ENCODE measurements at places on chromosomes 7 and 10.

DNA sequence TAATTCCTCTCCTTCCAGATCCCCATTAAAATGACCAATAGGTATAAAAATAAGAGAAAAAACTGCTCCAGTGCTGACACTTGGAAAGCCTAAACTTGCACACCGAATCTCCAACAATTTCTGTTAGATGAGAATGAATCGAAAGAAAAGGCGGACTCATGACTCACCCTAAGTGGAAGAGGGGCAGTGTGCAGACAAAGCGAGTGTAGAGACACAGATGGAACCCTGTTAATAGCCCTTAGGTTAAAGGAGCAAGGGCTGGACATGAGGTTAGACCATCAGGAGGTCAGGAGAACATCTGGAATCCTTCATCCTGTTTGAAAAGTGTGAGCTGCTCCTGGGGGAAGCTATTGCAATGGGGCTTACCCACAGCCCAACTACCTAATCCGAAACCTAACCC lies 103.4 kb upstream of the GLI3 start:
- DNase-seq, result no peak

- peak; percentile 52 for DNase-seq
Measured at GRCh38 chr10:102646610-102647442, 2.5 kb downstream of the TRIM8 start.

GRCh38 chr10:23063973-23064812 lies 31.2 kb upstream of the MSRB2 start:
- no peak for DNase-seq

- no peak for DNase-seq
Measured at GRCh38 chr7:129452589-129453231, 18.5 kb downstream of the STRIP2 start.

DNA sequence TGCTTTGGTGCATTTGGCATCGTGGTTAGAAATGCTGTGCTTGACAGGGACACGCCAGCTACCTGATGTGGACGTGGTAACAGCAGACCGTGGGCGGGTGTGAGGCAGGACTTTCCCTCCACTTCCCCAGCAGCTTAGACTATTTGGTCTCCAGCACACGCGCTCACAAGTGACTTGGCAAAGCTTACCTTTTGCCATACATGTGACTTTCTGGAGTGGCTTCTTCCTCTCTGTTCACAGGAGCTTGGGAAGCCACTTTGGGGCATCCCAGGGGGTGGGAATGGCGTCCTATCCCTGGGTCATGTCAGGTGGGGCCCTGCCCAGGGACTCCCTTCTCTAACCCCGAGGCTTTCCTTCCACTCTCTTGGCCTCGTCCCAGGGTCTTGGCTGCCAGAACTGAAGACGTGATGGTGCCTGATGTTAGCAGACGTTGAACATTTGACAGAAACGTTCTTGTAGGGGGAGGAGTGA lies 228.7 kb upstream of the KLF6 start:
- peak; percentile 29 for DNase-seq

DNA sequence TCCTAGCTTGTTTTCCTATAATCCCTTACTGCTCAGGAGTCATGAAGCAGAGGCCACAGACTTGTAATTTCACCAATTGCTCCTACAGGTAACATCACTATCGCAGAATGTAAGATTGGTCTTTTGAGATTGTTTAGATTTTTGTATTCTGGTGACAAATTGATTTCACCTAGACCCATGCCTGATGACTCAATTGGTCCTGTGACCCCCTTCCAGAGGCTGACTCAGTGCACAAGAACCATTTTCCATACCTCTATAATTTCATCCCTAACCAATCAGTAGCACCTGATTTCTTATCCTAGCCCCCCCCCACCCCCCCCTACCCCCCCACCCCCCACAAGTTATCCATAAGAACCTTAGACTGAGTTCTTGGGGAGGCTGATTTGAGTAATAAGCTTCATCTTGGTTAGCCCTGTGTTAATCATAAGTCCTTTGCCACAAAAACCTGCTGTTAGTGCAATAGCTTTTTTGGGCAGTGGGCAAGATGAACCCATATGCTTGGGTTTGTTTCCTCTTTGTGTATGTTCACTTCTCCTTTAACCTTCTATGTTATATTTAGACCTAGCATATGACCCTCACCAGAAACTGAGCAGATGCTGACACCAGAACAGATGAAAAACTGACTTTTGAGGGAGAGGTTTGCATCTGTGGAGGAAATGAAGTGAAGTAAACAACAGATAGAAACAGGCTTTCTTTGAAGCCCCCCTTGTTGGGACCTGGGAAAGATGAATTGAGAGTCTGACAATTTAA lies 187.1 kb downstream of the KIF20B start:
- DNase-seq, result no peak

GRCh38 chr10:132054564-132054963 lies 11.2 kb upstream of the JAKMIP3 start:
- no peak for DNase-seq

DNA sequence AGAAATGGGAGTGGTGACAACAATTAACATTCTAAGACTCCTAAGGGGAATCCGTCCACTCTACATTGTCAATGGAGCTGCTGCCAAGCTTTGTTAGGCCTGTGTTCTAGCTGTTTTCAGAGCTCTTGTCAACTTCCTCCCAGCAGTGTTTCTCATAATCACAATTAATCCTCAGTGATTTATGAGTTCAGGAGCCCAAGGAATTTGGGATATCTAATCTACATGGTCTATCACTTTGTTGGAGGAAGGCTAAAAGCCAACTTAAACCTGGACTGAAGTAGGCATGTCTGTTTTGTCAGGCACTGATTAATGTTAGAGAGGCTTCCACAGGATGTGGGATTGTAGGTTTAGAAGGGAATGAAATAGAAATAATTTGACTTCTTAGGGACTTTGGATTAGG lies 10.2 kb upstream of the OR2F2 start:
- DNase-seq, result no peak

DNA sequence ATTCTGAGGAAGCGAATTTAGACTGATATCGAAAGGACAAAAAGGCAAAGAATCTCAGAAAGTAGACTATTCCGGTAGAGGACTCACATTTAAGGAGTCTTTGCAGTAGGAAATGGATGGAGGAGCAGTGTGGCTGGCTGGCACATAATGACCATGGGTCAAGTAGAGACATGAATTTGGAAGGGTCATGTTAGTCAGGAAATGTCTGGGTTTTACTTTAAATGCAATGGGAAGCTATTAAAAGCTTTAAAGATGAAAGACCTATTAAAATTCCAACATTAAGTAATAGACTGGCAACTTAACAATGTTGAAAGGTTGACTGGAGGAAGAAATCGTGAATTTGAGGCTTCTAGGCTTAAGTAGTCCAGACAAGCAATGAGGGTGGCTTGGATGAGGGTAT lies 90.0 kb upstream of the SEMA3C start:
- DNase-seq, result no peak

DNA sequence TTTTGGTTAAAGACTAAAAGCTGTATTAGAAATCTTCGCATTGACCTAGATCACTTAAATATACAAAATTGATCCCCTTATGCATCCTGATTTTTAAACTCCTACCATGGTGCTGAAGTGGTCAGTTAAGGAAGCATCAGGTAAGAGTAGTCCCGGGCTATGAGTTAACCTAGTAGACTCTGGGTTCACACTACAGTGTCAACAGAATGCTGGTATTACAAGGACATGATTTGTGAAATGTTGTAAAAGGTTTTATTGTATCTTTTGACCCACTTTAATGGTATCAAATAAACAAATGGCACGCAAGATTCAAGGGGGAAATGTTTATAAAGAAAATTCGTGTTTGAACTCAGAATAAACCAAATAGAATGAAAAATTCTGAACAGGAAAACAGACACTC lies 36.8 kb downstream of the RTKN2 start:
- DNase-seq, result no peak

DNA sequence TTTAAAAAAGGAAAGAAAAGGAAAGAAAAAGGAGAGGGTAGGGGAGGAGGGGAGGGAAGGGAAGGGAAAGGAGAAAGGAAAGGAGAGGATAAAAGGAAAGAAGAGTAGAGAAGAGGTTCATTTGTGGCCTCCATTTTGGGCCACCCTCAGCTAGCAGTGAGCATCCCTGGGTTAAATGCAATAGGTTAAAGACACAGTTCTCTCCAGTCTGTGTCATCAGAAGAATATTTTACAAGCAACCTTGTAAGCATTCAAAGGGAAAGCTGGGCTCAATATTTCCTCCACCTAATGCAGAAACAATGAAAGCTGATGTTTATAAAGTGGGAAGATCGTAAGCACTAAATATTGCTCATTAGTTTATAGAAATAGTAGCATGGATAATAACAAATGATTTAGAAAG lies 219.1 kb upstream of the PITRM1 start:
- no peak for DNase-seq

DNA sequence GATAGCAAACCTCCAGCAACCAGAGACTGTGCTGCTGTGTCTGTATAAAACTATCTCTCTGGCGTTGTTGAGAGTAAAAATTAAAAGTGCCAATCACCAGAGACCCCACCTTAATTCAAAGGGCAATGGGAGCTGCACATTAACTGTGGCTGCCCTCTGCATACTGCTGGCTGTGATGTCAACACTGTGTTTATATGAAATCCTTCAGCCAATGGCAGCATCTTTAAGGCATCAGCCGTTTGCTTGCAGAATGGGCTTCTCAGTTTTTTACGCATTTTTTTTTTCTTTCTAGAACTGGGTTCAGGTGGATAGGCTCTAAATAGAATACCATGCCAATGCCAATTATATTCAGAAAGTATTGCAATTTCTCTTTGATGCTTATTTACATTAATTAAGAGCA lies 47.7 kb downstream of the CHN2 start:
- DNase-seq, result no peak

GRCh38 chr10:131072651-131073468 lies 238.7 kb downstream of the TCERG1L start:
- no peak for DNase-seq

DNA sequence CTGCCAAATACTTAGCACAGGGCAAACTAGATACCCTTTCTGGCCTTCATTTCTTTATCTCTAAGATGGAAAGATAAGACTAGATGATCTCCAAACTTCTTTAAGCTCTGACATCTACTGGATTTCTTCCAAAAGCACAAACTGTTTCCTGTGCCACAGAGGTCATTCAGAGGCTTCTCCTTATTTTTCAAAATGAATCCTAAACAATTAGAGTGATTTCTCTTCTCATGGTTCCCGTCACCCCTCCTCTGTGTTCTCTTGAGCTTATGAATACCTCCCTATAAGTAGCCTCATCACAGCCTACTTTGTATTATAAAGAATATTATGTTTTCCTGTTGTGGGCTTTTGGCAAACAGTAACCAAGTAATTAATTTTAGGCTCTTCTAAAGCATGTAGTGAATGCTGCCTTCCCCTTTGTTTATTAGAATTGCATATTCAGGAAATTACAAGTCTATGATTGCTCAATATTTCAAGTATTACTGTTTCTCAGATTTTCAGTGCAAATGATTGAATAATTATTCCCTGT lies 179.5 kb downstream of the REEP3 start:
- no peak for DNase-seq

- DNase-seq, result no peak
Measured at GRCh38 chr10:62980687-62981086, 152.4 kb upstream of the NRBF2 start.

DNA sequence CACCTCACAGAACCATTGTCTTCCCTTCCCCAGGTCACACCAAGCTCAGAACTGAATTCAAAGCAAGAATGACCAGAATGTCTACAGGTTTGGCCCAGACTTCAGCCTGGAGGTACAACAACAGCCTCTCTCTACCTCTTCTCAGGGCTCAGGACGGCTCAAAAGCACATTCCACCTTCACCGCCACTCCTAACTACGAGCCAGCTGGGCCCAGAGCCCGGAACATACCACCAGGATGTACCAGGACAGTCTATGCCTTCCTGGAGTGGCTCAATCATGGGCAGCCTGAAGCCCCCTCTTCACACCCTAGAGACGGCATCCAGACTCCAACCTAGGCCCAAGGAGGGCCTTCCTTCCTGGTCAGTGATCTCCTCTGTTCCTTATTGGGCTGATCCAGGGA lies 41.6 kb downstream of the ANXA8 start:
- no peak for DNase-seq

DNA sequence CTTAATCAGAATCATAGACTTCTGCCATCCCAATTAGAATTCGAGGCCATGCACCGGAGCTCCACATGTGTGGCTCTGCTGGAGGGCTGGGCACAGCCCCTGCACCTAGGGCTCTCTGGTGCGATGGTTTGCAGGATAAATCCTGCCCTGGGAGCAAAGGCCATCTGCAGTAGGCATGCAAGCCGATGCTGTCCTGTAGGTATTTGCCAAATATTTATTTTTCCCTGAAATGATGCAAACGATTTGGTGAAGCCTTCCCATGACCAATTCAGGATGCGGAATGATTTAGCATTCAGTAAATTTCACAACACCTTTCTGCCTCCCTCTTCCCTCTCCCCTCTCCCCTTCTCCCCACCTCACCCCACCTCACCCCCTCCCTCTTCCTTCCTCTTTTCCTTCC lies 170.6 kb downstream of the EBF3 start:
- no peak for DNase-seq

GRCh38 chr7:148563583-148564274 lies 26.8 kb upstream of the C7orf33 start:
- no peak for DNase-seq

DNA sequence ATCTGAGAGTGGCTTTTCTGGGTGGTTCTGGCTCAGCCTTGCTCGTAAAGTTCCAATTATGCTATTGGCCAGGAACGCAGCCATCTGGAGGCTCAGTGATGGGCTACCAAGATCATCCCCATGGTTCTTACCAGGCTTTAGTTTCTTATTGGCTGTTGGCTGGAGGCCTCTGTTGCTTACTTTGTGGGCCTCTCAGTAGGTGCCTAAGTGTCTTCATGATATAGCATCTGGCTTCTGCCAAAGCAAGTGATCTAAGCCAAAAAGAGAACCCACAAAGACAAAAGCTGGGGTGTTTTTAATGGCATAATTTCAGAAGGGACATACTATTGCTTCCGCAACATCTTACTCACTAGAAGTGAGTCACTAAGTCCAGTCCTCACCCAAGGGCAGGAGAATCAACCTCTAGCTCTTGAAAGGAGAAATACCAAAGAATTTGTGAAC lies 132.0 kb upstream of the MDFIC start:
- no peak for DNase-seq

GRCh38 chr10:100033766-100034418 lies 24.1 kb upstream of the DNMBP start:
- no peak for DNase-seq
